NCI-H187 treated with DMSO at 0.1 percent for 48 hours (cell line): ENCODE measurements at places on chromosomes 7 and 10.

- no peak for DNase-seq
Measured at GRCh38 chr10:31876652-31877352, 51.8 kb downstream of the ARHGAP12 start.

DNA sequence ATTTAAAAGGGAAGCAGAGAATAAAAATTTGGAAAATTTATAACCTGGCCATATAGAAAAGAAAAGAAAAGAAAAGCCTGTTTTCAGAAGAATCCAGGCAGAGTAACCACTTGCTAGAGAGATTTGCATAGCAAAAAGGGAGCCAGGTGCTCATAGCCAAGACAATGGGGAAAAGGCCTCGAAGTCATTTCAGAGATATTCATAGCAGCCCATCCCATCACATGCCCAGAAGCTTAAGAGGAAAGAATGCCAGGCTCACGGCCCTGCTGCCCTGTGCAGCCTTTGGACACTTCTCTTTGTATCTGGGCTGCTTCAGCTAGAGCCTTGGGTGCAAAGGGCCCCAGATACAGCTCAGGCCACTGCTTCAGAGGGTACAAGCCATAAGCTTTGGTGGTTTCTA is 159.8 kb downstream of the CCDC7 start:
- no peak for DNase-seq

- DNase-seq, result no peak
Measured at GRCh38 chr7:7650682-7651206, 10.2 kb downstream of the UMAD1 start.

DNA sequence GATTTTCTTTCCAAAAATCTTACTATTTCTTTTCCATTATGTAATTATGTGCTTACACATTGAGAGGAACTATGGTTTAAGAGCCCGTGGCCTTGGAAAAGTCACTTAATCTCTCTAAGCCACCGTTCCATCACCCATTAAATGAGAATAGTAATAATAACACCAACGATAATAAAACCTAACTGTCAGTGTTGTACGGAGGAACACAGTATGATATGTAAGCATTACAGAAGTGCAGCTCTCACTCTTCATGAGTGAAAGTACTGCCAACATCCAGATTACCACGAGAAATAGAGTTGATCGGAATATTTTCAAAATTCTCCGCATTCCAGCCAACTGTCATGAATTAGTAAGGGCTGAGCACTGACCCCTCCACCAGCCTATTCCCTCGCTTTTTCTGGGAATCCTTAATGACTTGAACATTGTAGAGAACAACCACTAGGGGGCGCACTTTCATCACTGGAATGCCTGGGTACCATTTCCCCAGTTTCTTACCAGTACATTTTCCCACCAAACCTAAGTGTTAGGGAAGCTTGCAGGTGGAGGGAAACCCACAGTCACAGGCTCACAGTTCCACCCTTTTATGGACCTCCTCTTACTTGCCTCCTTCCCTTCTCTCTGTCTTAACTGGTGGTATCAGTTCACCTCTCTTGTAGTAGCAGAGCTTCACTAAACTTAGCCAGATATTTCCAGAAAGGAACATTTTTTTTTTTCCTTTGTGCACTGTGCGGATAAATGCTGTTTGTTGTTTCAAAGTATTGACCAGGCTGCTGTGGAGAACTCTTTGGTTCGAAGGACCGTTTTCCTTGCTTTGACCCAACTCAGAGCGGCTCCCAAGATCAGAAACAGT is 27.8 kb downstream of the NKX2-3 start:
- peak; percentile 4 for DNase-seq

DNA sequence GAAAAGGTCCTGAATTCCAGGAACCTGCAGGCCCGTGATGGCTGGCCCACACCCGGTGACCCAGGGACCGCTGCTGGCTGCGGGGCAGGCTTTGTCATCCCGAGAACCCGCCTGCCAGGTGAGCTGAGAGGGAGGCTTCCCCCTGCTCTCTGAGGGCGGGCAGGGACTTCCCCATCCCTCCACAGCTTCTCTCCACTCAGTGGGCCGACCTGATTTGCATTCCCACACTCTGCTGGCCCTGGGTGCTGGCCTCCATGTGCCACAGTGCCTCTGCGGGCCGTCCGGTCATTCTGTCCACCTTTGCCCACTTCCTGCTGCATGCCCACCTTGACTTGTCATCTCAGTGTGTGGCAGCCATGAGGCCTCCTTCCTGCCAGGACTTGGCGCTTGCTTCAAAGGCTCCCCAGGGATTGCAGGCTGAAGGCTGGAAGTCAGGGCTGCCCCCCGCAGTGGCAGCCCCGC is 35.3 kb downstream of the PALD1 start:
- DNase-seq, result no peak

- peak; percentile 33 for DNase-seq
Measured at GRCh38 chr7:73738220-73738611, 386 bp downstream of the ABHD11 start.

GRCh38 chr7:5441840-5442503 is 18.3 kb upstream of the TNRC18 start:
- no peak for DNase-seq

DNA sequence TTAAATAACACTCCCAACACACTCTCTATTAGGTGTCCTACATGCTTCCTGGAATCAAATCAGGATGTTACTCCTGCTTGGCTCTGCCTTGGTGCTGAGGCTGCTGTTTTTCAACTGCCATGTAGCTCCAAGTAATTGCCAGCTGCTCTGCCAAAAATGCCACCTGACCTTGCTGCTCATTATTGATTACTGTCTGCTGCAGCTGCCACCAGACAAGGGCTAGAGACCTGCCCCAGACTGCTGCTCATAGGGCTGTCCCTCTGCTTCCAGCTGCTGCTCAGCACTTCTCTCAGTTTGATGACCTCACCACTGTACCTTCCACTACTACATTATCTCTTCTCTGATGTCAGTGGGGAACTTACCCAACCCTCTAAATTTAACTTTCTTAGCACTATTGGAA is 102.5 kb downstream of the PCLO start:
- no peak for DNase-seq

DNA sequence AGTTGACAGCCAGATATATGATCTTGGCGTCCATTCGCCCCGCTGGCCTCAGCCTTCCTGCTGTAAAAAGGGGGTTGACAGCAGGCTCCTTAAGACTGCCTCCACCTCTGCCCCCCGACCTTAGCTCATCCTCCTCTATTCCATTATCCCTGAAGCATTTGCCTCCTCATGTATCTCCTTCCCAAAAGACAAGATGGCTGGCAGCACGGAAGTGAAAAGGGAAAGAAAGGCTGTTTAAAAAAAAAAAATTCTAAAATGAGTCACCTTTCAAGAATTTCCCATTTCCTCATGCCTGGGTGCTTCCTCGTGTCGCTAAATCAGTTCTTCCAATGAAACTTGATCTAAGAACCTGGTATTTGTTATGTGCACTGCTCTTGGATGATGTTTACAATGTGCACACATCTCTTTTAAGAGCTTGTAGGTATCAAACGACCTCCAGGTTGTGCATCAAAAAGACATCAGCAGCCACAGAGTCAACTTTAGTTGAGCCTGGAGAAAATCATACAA is 1.7 kb downstream of the SCRN1 start:
- no peak for DNase-seq

DNA sequence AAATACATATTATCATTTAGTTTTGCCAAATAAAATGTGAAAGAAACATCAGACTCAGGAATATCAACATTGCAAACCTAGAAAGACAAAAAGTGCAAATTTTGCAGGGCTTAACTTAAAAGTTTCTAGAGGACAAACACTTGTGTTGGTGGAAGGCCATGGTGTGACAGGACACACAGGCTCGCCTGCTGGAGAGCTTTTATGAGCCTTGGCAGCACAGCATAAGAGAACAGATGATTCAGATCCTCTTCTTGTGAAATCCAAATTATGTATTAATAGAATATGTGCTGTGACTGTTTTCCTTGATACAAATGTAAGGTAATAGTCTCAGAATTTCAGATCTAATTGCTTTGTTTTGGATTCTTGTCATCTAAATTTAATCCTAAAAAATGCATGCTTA is 72.9 kb upstream of the ABCB5 start:
- no peak for DNase-seq

GRCh38 chr10:122911889-122912484 is 1.6 kb downstream of the FAM24A start:
- no peak for DNase-seq

DNA sequence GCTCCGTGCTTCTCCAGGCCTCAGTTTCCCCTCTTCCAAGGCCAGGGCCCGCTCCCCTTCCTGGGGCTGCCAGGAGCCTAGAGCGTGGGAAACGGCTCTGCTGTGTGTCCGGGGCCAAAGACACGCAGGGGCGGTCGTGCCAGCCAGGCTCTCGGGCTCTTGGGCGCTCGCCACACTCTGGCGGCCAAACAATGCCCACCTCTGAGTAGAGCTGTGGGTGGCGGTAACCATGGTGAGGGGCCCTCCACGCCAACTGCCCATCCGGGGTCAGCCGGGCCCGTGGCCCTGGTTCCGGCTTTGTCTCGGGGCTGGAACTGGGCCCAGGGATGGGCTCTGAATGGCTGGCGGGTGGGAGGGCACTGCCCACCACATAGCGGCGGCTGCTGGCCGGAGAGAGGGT is 16.0 kb downstream of the GRIFIN start:
- no peak for DNase-seq

DNA sequence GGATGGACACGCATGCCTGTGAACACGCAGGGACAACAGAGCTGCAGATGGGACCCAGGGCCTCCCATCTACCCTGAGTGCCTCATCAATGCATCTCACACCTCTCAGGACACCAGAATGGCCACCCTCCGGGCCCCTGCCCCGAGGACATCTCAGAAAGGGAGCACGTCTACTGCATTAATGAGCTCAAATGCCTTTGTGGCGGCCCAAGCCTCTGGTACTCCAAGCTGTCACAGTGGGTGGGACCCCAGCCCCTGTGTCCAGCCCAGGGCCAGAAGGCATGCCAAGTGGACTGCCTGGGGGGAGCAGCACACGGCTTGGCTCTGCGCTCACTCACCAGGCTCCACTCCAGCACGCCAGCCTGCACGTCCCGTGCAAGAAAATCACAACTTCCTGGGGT is 52.0 kb downstream of the TCERG1L start:
- DNase-seq, result no peak

- DNase-seq, result no peak
Measured at GRCh38 chr7:134820778-134821177, 41.3 kb downstream of the CALD1 start.

GRCh38 chr7:7848246-7848645 is 120.3 kb upstream of the GLCCI1 start:
- no peak for DNase-seq

- no peak for DNase-seq
Measured at GRCh38 chr7:117639966-117640365, 160.1 kb downstream of the CFTR start.

DNA sequence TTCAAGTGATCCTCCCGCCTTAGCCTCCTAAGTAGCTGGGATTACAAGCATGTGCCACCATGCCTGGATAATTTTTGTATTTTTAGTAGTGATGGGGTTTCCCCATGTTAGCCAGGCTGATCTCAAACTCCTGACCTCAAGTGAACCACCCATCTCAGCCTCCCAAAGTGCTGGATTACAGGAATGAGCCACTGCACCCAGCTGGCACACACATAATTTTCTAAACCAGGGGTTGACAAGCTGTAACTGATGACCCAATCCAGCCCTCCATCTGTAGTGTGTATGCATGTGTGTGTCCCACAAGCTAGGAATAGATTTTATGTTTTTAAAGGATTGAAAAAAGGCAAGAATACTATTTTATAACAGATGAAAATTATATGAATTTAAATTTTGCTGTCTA is 125.9 kb upstream of the INSYN2A start:
- DNase-seq, result no peak

GRCh38 chr10:12394241-12395033 is 45.1 kb downstream of the CAMK1D start:
- no peak for DNase-seq

- no peak for DNase-seq
Measured at GRCh38 chr7:155531681-155532080, 14.7 kb downstream of the CNPY1 start.

DNA sequence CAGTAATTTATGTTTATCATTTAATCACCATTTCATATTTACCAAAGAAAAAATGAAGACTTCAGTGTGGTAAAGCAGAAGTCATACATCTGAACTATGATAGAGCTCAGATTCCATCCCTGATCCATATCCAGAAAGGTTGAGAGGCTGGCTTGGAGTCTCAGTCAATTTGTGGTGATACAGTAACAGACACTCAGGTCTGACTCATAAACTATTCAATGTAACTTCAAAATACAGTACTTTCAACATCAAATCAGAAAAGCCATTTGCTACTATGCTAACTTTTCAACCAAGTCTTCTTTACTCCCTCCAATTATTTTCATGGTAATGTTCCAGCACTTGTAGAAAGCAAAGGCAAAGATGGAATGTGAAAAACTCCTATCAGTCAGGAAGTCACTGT is 190.4 kb downstream of the HDAC9 start:
- no peak for DNase-seq

- no peak for DNase-seq
Measured at GRCh38 chr10:130887170-130887569, 424.4 kb downstream of the TCERG1L start.

- no peak for DNase-seq
Measured at GRCh38 chr10:4526311-4526731, 299.7 kb upstream of the AKR1E2 start.

DNA sequence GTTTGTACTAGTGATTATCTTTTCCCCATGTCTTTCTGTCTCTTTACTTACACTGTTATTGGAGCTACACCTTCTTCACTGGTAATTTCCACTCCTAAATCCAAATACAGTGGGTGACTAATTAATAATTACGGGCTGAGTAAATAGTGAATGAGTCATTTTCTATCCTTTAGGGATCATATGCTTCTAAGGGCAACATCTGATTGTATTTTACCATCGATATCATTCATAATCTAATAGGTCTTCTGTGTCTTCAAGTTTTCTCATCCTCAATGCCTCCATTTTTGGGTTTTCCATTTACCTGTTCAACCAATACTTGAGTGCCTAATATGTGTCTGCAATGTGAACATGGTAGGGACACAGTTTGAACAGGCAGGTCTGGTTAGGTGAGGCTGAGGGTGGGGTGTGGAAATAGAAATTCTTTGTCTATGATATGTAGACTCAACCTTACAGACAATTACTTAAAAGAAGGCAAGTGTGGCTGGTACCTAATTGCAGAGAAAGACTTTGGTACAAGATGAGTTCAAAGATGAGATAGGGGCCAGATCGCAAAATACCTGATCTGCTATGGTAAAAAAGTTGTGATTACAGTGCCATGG is 5.9 kb upstream of the DHX32 start:
- no peak for DNase-seq

GRCh38 chr10:131277969-131278368 is 33.6 kb downstream of the TCERG1L start:
- no peak for DNase-seq

DNA sequence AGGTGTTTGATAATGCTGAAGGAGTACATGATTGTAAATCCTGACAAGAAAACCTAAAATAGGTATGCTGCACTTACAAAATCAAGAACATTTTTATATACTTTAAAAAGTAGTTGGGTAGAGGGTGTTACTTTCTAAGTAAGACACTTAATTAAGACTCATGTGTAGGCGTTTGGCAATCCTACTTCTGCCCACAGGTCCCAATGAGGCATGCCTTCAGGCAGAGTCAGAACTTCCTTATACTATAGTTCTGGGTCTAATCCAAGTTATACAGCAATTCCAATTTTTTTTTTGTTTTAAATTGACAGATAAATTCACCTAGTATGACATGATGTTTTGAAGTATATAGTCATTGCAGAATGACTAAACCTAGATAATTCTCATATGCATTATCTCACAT is 1188.5 kb upstream of the PHF14 start:
- DNase-seq, result no peak

GRCh38 chr10:69802424-69803161 is 887 bp downstream of the COL13A1 start:
- no peak for DNase-seq
